Stimulated activated CD8-positive, alpha-beta memory T cell treated with anti-CD3 and anti-CD28 coated beads, Interleukin-15, amount 100 ng/mL, for 4 hours (primary cell): ENCODE measurements at places on chromosomes 6 and 20.

DNA sequence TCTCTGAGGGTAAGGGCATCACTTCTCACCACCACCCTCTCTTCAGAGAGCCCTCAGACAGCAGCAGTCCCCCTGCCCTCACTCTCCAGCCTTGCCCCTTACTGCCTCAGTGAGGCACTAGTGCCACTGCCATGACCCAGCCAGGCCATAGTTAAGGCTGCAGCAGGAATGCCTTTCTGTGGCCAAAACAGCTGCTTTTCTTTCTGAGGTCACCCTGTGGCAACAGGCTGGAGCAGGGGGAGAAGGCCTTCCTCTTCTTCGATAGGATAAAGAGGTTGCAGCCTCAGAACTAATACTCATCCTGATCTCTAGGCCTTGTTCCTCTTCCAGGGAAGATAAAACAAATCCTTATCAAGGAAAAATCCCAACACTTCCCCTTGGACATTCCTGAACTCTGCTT, 56.8 kb upstream of the ECI2 start:
- DNase-seq, result no peak

GRCh38 chr20:50843331-50844276, 48.7 kb downstream of the BCAS4 start:
- DNase-seq, result no peak

GRCh38 chr6:26660000-26660361, 435 bp upstream of the ZNF322 start:
- no peak for DNase-seq

- no peak for DNase-seq
Observed at GRCh38 chr6:138229072-138229471, 10.8 kb upstream of the PBOV1 start.

DNA sequence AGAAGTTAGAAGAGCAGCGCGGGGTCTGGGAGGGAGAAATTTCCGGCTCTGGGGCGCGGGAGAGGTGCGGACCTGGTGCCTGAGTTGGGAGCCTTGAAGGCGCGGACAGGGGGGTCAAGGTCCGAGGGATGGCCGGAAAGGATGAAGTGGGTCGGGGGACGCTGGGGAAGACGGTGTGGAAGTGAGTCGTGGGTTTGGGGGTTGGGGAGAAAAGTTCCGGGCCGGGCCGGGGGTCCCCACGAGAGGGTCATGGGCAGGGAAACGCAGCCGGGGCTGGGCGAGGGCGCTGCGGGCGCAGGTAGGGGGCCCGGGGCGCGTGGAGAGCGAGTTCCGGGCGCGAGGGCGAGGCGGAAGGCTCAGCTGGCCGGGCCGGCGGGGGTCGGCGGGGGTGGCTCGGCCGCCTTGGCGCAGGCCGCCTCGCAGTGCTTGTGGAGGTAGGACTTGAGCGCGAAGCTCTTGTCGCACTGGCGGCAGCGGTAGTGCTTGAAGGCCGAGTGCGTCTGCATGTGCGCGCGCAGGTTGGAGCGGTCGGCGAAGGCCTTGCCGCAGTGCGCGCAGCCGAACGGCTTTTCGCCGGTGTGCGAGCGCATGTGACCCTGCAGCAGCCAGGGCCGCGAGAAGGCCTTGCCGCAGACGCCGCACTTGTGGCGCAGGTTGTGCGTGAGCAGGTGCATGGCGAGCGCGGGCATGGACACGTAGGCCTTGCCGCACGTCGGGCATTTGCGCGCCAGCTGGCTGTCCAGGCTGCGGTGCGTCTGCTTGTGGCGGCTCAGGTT, 10.5 kb upstream of the SRXN1 start:
- no peak for DNase-seq

DNA sequence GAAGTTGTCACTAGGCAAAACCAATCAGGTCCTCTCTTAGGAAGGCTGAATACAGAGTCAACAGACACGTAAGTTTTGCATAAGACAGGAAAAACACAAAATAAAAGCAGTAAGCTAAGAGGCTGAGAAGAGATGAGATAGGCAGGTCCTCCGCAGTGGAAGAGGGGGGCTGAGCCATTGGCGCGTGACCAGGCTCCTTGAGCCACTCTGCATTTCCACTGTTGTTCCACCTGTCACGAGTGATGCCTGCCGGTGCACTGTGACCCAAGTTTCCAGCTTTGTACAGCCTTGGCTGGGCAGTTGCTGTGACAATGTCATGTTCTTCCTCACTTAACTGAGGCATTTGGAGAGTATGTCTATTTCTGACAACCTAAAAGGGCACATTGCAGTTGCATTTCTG, 58.6 kb downstream of the NUDT3 start:
- DNase-seq, result no peak

DNA sequence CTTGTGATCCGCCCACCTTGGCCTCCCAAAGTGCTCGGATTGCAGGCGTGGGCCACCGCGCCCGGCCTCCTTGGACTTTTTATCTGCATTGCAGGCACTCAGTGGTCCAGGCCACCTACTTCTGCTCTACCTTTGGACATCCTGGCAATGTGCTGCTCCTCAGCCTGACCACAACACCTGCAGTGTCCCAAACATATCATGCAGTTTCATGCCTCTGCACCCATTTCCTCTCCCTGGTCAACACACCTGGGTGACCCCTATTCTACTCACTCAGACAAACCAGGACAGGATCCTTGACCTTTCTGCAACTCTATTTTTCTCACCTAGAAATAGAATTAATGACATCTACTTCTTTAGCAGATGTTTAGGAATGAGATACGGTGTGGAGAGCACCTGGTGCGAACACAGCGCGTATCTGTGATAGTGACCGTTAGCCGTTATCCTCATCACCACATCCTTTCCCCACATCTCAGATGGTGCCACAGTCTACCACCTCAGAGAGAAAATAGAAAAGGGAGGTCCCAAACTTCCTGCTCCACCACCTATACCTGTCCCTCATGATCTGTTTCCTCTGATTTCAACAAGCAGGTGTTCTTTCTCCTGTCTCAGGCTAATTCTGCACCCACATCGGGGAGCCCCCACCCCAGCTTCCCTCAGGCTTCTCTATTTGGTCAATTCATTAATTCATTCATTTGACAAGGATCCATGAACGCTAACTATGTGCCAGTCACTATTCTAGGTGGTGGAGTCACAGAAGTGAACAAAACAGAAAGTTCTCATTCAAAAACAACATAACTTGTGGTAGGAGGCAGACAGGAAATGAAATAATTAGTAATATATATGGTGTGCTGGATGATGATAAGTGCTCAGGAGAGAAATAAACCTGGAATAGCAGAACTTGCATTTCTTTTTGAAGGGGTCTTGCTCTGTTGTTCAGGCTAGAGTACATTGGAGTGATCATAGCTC, 4.3 kb upstream of the BTN3A2 start:
- DNase-seq, result no peak

DNA sequence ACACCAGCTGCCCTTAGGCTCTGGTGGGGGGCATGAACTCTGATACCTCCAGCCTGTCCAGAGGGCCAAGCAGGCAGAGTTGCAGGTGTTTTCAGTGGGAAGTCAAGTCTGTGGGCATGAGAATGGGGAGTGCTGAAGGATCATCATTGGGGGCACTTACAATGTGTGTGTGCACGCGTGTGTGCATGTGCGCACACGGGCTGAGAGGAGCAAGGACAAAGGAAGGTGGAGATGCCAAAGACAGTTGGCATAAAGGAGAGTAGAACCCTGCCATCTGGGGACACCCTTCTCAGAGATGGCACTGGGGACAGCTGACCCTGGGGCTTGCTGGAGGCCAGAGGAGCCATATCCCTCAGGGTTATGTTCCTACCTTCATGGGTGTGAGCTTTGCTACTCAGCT, 408.4 kb upstream of the CHD6 start:
- no peak for DNase-seq

DNA sequence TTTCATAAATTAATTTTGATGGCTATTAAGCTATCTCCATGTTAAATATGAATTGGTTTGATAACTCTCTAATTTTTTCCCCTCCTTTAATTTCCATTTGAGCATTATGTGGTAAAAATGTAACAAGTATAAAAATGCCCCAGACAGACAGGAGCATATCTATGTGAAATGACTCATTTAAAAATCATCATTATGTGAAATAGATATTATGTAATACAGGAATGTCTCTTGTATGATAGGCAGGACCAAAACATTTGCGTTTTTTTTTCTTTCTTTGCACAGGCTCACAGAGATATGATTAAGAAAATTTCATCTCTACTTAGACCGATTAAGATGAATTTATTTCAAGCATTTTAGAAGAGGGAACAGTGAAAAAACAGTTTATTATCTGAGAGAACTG, 95.8 kb downstream of the AKAP7 start:
- DNase-seq, result no peak

DNA sequence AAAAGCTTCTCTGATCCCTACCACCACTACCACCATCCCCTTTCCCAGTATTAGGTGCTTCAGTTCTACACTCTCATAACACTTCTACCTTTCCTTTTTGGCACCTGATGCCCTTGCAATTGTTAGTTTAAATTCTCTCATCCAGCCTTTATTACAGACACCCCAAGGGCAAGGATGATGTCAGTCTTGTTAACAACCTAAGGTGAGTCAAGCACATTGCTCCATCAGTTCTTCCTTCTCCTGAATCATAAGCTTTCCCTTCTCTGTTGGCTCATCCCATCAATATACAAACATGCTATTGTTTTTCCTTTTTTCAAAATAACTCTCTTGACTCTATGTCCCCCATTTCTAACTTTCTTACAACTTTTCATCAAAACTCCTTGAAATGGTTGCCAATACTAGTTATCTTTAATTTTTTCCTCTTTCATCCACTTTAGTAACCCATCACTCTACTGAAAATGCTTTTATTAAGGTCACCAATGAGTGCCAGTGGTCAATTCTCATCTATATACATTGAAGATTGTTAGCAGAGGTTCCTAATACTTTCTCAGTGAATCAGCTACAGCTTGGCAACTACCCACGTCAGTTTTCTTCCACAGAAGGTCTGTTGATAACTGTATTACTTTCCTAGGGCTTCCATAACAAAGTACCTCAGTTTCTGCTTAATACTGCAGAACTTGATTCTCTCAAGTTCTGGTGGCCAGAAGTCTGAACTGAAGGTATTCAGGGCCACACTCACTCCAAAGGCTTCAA, 97.1 kb upstream of the FLRT3 start:
- no peak for DNase-seq

- DNase-seq, result no peak
Observed at GRCh38 chr20:3040086-3040485, 3.3 kb upstream of the GNRH2 start.

DNA sequence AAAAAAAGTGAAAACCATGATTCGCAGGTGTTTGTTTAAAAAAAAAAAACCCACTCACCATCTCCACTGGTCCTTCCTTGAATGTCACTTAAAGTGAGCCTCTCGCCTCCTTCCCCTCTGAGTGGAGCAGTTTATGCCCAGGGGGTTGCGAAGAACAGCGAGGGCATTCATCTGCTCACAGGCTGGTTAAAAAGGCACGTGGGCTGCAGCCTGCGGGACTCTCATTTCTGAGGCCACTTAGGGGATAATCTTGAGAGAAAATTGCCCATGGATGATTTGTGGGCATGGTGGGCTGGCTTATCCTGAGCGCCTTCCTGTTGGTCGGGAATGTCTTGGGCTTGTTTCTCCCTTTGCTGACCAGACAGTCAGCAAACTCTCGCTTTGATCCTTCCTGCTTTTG, 18.9 kb downstream of the BCAS4 start:
- DNase-seq, result no peak

DNA sequence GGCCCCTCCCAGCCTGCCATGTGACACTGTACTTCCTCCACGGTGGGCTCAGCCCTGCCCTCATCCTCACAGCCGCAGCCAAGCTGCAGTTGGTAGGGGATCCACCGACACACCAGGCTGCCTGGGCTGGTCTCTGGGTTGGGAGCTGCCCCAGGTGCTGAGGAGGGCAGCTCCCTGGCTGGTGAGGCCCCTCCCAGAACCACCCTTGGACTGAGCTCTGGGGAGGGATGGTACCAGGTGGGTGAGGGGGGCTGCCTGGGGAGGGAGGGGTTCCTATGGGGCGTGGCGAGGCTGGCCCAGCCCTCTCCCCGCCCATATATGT, 185 bp upstream of the TNFRSF6B start:
- DNase-seq, result no peak

DNA sequence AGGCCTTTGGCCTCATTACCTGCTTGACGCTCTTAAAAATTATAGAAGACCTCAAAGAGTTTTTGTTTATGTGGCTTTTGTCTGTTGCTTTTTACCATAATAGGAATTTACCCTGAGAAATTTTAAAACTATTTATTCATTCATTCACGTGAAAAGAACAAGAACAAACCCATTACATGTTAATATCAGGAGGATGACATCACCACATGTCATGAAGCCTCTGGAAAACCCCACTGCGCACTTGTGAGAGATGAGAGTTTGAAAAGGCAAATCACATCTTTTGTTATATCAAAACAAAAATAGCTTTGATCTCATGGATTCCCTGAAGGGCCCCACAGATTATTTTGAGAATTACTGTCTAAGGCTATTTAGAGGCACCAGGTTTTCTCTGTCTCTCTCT, 61.3 kb upstream of the EYA2 start:
- no peak for DNase-seq

- no peak for DNase-seq
Observed at GRCh38 chr20:33649201-33649681, 12.9 kb upstream of the C20orf144 start.

GRCh38 chr6:127481628-127482027, 22.4 kb upstream of the KIAA0408 start:
- no peak for DNase-seq

DNA sequence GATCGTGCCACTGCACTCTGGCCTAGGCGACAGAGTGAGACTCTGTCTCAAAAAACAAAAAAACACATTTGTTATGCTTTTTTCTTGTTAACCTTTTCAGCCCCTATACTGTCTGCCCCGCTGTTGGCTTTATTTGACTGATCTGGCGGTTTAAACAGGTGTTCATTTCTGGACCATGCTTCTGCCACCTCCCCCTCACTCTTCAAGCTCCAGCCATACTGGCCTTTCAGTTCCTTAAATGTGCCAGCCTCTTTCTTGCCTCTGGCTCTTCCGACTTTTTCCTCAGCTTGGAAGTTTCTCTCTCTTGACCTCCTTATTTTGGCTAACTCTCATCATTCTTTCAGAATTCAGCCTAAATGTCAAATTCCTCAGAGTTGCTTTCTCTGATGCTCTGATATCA, 35.2 kb upstream of the TXLNB start:
- DNase-seq, result no peak

DNA sequence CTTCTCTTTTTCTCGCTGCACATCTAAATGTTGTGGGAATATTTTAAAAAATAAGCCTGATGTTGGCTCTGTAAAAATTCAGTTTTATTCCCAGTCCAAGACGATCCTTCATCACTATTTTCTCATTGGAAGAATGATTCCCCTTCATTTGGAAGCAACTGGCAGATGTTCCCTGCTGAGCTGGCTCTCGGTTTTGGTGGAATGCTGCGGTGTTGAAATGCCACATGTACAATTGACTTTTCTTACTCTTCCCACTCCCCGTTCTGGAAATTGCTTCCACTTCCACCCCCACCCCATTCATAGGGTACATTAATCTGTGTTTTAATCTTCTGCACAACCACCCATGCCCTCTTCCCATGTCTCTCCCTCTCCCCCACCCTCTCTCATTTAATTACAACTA, 496.3 kb upstream of the MAP3K7 start:
- DNase-seq, result no peak

DNA sequence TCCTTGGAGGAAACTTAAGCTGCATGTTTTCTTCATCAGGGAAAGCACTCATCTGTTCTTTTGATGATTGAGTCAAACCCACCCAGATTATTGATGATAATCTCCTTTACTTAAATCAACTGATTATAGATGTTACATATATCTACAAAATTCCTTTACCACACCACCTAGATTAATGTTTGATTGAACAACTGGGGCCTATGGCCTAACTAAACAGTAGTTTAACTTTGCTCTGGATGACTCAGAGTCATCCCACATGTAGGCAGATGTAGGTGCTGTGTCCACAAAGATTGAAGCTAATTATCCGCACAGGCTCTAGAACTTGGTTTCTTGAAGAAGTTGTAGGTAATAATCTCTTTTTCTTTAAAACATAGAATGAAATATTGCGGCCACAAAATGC, 42.2 kb downstream of the PKIB start:
- no peak for DNase-seq
